Foreskin keratinocyte (primary cell): ENCODE measurements at places on chromosomes 6 and 20.

GRCh38 chr20:8076306-8077136 lies 55.5 kb upstream of the PLCB1 start:
- DNase-seq: no peak

- no peak for DNase-seq
Observed at GRCh38 chr6:157240960-157241311, 82.4 kb downstream of the TMEM242 start.

GRCh38 chr20:32188376-32189122 lies 19.0 kb downstream of the PLAGL2 start:
- DNase-seq: no peak

- DNase-seq: no peak
Observed at GRCh38 chr20:23143098-23143497, 57.0 kb upstream of the CD93 start.

DNA sequence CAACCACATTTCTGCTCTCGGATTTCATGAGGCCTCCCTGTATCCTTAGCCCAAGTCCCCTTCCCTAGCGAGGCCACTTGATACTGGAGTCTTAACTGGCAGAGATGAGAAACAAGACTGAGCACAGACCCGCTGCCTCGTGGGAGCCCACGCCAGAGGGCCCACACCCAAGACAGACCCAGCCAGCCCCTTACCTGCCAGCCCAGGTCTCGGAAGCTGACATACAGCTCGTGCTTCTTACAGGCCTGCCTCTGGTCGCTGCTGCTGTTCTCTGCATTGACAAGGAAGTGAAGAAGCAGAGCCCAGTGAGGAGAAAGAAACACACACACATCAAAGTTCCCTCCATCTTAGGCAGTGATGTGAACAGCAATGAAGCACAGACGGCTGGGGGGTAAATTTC lies 91.7 kb downstream of the BMP7 start:
- no peak for DNase-seq

GRCh38 chr20:2603816-2604505 lies 48.5 kb upstream of the NOP56 start:
- no peak for DNase-seq

GRCh38 chr6:21773576-21773968 lies 180.0 kb downstream of the SOX4 start:
- DNase-seq: no peak

- no peak for DNase-seq
Observed at GRCh38 chr6:159325476-159325875, 156.3 kb downstream of the FNDC1 start.

- DNase-seq: peak; percentile 85
Observed at GRCh38 chr6:33579828-33580714, at the start of gene BAK1. Gene BAK1 (minus strand): TSS chr6:33580276. CDS start chr6:33577604, 2,672 bp downstream.

DNA sequence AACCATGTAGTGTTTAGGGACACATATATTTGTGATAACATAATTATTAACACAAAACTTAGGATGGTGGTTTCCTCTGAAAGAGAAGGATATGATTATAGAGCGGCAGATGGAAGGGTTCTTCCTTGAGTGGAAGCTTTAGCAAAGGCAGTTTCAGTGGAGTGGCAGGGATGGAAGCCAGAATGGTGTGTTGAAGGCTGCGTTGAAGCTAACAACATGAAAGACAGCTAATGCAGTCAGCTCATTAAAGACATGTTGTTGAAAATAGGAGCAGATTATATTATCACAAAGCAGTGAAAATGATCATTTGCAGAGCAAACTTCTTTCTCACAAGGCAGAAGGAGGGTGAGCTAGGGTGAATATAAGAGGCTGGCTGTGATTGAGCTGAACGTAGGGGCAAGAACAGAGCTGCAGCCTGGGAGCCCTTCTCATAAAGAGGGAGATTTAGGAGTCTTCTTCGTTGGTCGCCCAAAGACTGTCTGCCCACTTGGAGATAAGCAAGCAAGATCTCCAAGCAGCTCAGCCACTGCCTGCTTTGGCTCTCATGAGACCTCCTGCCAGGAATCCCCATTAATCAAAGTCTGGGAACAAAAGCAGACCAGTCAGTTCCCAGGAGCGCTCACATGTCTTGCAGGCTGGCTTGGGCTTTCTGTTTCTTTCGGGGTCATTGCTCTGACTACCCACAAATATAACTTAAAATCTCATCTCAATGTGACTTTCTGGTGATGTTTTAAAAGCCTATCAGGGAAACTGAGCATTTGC lies 2.6 kb upstream of the ANKRD6 start:
- no peak for DNase-seq

DNA sequence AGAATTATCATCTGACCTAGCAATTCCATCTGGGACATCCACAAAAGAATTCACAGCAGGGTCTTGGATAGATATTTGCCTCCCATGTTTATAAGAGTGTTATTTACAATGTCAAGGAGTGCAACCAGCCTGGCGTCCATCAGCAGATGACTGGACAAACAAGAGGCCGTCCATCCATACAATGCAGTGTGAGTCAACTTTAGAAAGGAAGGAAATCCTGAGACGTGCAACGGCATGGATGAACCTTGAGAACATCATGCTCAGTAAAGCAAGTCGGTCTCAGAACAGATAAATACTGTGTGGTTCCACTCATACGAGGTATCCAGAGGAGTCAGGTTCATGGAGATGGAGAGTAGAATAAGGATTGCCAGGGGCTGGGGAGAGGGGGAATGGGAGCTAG lies 46.4 kb downstream of the FOXF2 start:
- DNase-seq: no peak

- no peak for DNase-seq
Observed at GRCh38 chr6:121584586-121585369, 149.3 kb downstream of the GJA1 start.

DNA sequence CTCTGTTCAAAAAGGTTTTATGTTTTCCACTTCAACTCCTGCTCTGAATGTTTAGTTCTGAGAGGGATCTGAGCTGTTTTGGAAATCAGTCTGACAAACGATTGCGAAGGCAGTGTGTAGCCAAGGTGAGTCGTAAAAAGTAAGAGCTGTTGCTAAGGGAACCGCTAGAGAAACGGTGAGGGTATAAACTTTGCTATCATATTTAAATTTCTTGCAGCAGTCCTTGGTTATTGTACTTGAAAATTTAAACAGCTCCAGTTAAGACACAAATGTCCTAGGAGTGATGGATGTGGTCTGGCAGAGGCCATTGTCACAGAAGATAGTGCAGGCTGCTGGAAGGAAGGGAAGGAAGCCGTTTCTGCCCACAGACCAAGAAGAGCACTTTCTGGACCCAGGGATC lies 64.9 kb upstream of the CITED2 start:
- DNase-seq: no peak
